ENCODE measurements at places on chromosomes 2 and 18.

DNA sequence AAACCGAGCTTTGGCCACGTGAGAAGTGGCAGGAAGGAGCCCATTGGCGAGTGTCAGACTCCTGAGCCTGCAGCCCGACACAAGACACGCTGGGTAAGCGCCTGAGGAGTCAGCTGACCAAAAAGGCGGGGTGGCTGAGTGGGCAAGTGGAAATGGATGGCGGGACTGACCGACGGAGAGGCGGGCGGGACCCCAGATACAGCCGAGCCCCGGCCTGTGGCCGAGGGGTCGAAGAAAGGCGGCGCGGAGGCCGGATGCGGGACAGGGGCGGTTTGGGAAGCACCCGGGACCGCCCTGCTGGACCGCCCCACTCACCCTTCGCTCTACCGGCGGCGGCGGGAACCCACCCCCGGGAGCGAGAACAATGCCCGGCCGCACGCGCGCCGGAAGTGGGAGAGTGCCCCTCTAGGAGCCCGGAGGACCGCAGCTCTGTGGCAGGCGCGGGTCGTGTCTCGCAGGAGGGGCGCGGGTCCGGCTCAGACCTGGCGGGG, 22.8 kb downstream of the ZSCAN30 start:
- DNase-seq: no peak

- DNase-seq: no peak
Measured at GRCh38 chr2:207149249-207150213, 16.2 kb downstream of the KLF7 start.

GRCh38 chr2:229531594-229531993, 182.8 kb downstream of the DNER start:
- DNase-seq: no peak

DNA sequence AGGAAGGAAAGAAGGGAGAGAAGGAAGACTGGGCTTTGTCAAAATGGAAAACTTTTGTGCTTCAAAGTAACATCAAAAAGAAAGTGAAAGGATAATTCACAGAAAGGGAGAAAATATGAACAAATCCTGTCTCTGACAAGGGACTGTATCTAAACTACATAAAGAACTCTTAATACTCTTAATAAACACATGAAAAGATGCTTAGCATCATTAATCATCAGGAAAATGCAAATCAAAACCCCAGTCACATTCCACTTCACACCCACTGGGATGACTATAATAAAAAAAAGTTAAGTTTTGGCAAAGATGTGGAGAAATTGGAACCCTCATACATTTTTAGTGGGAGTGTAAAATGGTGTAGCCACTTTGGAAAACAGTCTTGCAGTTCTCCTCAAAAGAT, 11.8 kb upstream of the ZFP36L2 start:
- no peak for DNase-seq

DNA sequence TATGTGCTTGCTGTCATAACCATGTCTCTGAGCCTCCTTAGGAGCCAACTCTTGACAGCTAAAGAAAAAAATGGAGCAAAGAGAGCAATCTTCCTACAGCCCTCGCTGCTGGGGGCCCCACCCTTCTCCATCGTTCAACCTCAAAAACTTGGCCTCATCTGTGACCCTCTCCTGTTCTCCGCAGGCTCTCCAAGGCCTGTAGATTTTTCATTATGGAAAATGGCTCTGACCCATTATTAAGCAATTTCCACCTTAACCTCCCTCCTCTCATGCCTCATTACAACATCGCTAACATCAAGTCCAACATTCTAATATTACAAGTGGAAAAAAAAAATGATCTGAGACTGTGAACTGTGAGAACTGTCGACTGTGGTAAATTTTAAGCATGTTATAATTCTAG, 98.7 kb downstream of the SLC8A1 start:
- DNase-seq: no peak

DNA sequence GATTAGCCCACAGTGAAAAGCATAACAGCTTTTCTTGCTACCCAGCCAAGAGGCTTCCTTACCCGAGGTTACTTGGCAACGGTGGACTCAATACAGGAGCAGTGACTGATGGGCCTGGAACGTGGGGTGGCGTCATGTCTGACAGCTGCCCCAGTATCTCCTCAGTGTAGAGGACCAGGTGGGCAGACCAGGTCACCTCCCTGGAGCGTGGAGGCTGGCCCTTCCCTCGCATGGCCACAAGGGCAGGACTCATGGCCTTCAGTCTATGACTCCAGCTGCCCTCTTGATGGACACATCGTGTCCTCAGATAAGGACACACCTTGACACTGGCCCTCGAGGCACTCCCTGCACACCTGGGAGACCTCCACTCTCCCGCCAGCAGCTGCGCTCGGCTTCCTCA, 6.4 kb downstream of the ASPRV1 start:
- DNase-seq: no peak

- DNase-seq: no peak
Measured at GRCh38 chr18:58980991-58981390, 116.3 kb downstream of the ZNF532 start.

DNA sequence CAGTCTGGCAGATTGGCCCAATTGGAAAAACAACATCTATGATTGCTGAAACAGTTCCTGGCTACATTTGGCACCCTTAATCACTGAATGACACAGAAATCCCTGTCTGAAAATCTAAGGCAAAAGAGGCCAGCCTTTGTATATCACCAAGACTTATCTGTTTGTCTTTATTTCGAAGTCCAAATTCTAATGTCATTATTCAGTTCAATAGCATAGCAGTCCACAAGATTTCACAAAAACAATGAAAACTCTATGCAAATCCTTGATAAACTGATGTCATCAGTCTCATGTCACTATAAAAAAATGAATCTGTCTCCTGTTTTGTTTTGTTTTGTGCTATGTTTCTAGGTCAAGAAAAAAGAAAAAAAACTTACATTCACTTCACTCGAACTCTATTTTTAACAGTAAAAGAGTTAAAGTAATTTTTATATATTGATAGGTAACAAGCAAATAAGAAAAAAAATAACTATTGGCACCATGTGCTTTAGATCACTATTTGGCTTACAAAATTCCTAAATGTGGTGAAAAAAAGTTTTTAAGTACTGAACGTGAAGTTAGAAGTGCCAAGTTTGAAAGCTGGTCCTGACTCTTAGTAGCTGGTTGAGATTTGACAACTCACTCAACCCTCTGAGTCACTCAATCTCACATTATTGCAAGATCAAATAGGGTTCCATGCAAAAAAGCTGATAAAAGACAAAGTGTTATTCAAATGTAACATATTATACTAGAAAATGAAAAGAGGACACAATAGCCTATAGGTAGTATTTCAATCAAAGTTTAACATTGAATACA, 359.3 kb downstream of the IRS1 start:
- no peak for DNase-seq

DNA sequence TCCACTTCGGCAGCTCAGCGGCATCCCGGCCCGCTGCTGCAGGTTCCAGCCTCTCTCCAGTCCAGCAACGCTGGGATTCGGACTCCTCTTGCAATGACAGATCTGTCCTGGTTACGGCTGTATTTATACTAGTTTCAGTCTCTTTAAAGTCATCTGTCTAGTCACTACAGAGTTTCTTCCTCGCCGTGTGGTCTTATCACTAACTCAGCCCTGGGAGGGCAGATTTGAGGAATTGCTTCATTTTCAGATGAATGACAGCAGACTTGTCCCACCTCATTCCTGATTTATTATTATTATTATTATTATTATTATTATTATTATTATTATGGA, 2.2 kb downstream of the KLHL29 start:
- DNase-seq: no peak

GRCh38 chr2:152489364-152489763, 154.4 kb downstream of the FMNL2 start:
- no peak for DNase-seq

DNA sequence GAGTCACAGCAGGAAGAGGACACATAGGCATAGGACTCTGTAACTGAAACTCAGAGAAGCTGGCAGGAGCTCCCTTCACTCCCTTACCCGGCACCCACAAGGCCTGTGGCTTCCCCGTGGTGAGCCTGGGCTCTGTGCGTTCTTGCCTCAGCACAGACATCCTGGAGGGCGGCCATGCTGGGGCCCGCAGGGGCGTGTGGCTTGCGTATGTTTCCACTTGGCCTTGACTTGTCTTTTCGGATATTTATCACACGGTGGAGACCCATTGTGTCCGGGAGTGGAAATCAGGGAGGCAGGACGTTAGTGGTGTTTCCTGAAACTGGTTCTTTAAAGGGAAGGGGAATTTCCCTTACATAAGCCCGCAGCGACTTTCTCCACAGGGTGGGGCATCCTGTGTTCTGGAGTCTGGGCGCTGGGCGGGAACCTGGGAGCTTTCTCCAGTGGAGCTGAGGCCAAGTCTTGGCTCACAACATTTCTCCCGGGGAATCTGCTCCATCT, 49.9 kb upstream of the EML6 start:
- DNase-seq: no peak

DNA sequence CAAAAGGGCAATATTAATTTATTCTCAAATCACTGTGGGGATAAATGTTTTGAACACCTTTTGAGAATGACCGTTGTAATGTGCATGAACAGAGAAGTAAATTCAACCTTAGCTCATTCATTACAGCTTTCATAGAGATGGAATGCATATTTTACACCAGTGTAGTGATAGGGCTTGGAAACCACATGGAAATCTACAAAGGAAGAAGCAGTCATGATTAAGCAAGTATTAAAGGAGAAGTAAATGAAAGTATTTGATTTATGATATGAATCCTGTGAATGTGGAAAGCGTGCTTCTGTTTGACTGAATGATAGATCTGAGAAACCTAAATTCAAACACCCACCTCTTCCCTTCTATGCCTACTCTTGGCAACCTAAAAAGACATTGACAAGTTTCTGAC, 64.7 kb downstream of the CDH7 start:
- no peak for DNase-seq

GRCh38 chr2:24241528-24241927, 66.7 kb downstream of the FAM228A start:
- no peak for DNase-seq

DNA sequence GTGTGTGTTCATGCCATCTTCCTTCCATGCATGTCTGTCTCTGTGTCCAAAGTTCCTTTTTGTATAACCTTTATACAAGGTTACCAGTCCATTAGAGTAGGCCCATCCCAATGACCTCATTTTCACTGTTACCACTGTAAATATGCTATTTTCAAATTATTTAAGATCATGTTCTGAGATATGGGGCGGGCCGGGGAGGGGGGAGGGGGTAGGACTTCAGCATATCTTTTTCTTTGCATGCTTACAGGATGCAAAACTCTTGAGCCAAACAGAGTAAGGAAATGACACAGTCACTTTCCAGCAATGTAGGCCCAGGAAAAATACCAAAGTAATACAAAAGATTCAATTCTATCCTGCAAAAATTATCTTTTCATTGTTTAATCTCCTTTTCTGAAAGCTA, 124.1 kb upstream of the HNRNPA3 start:
- no peak for DNase-seq

All from SW480 (cell line).